ENCODE measurements at places on chromosomes 1 and 21. TPM values are rescaled to one million over a fixed set of nuclear protein-coding genes. Genes with fewer than 3 reads are reported as not detected.

DNA sequence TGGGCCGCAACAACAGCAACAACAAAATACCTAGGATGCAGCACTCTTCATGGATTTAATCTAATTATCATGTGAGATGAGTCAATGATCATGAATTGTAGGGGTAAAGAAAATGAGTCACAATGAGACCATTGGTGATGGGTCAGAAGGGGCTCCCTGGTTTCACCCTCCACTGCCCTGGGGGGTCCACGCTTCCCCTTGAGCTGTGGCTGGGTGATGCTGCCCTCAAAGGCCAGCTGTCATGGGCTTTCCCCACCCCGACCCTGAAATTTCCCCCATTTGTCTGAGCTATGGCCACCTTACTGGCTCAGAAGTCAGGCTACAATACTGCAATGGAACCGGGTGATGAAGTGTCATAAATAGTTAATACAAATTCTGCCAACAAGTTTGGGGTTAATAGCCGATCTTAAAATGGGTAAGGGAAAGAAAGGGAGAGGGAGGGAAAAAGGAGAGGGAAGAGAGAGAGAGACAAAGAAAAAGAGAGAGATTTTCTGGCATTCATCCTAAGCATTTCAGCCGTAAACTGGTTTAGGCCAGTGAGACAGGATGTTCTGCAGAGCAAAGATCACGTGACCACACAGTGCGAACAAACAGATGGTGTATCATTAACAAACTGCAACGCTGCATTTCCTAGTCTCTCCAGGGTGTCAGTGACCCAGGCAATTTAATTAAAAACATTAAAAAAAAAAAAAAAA, 143.4 kb upstream of the ERRFI1 start:
- H3K4me3 ChIP-seq = no peak overlapping the region
- peak overlapping the region; percentile 71 for H3K27ac ChIP-seq
- DNase-seq = peak; percentile 97
- H3K4me1 ChIP-seq = no peaks in the 10 kb centered on the region

- no peaks in the 10 kb centered on the region for H3K4me1 ChIP-seq
- no peaks in the 10 kb centered on the region for H3K36me3 ChIP-seq
- no peak overlapping the region for H3K27ac ChIP-seq
- no peaks in the 10 kb centered on the region for H3K27me3 ChIP-seq
- DNase-seq = no peak
- H3K4me3 ChIP-seq = no peak overlapping the region
These were observed 52.0 kb upstream of the TMPRSS2 start for GRCh38 chr21:41559658-41560631.

- no peaks in the 10 kb centered on the region for H3K4me1 ChIP-seq
- H3K27ac ChIP-seq = peak overlapping the region; percentile 20
- DNase-seq = no peak
- no peak overlapping the region for H3K4me3 ChIP-seq
- no peaks in the 10 kb centered on the region for H3K36me3 ChIP-seq
These were observed 8.3 kb upstream of the ATAD3B start for GRCh38 chr1:1463312-1463711.

DNA sequence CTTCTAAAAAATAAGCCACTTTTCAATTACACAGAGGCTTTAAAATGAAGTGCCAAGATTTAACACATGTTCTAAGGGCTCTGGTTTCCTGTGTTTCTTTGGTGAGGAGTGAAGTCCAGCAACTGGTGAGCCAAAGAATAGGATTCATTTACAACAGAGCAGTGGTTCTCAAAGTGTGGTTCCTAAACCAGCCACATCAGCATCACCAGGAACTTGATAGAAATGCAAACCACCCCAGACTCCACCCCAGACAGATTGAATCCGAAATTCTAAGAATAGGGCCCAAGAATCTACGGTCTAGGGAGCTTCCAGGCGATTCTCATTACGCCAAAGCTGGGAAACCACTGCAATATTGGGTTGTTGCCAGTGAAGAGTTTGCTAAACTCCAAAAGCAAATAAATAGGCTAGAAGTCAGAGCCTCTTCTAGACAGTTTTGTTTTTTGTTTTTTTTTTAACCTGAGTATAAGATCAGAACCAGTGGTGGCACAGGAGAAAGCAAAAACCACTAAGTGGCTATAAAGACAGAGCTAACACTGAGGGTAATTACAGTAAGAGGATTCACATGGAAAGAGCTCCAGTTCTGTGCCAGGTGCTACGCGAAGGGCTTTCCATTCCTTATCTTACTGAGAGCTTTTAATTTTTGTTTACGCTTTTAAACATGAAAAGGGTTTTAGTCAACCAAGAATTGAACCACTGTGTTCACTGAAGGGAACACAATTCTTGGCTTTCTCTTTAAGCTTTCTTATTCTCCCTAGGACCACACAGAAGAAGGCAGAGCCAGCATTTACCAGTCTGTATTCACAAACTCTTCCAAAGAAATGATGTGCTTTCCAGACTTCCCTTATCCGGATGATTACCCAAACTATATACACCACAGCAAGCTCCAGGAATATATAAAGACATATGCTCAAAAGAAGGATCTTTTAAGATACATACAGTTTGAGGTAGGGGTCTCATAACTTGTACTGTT, 42.4 kb upstream of the FMO2 start:
- peak; percentile 96 for DNase-seq
- H3K27ac ChIP-seq = peak overlapping the region; percentile 94
- no peak overlapping the region for H3K4me3 ChIP-seq
- peaks cover 60% of the 10 kb centered on the region for H3K4me1 ChIP-seq

Gene SMYD3
- 28.7 TPM for total RNA-seq

Gene RGS5
- total RNA-seq = 63.9 TPM

Gene PGLYRP3
- not detected for total RNA-seq

Gene B3GALT5
- 1.1 TPM for total RNA-seq

Gene KLF17
- total RNA-seq = 0.28 TPM

Gene CD101
- 6.7 TPM for total RNA-seq

Gene PRCC
- total RNA-seq = 52.7 TPM

Measured in lung (tissue), 17 donors.